ENCODE measurements at places on chromosomes 13 and 19.
A peak's percentile ranks its signal among the peaks of the same experiment; 100 is the strongest.

GRCh38 chr13:46489586-46490023 is 63.4 kb upstream of the LRCH1 start:
- no peak for DNase-seq

GRCh38 chr19:35645680-35646511 is 2.2 kb upstream of the COX6B1 start:
- no peak for DNase-seq

- no peak for DNase-seq
Measured at GRCh38 chr13:48808683-48809082, 155.0 kb downstream of the CYSLTR2 start.

DNA sequence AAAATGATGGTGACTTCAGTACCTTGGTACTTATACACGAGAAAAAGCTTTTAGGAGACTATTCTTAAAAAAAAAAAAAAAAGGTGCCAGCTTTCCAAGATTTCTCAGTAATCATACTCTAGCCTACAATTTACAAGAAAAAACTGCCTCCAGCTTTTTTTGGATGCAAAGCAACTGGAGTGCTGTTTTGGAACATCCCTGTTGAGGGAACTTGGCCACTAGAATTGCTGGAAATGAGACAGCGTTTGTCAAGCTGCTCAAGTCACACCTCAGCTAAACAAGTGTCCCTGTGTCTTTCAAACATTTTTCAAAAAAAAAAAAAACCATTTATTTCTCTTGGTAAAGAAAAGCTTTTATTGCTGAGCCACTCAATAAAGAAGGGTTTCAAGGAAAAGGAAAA is 413.1 kb upstream of the ARGLU1 start:
- DNase-seq = no peak

DNA sequence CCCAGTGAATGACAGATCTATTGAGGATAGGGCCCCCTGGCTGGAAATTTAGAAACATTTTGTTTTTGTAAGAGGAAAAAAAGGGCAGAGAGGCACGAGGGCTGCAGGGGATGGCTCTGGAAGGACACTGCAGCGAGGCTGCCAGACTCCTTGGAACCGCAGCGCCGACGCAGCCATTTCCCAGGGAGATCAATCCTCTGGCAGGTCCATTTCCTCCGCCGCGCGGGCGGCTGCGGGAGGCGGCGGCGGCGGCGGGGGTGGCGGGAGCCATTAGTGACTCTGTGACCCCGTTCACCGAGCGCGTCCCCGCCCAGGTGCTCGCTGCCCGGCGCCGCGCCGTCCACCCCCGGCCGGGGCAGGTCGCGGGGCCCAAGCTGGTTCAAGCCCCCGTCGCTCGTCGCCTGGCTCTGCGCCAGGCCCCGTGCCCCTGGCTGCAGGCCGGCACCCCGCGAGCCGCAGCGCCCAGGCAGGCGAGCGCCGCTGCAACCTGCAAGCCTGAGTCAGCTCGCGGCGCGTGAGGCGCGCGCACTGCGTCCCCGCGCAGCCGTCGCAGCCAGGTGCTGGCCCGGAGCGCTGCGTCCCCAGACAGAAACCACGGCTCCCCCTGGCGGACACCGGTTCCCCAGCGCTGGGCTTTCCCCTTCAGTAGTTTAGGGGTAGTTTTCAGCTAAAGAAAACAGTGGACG is 192.6 kb downstream of the KATNAL1 start:
- peak; percentile 90 for DNase-seq

DNA sequence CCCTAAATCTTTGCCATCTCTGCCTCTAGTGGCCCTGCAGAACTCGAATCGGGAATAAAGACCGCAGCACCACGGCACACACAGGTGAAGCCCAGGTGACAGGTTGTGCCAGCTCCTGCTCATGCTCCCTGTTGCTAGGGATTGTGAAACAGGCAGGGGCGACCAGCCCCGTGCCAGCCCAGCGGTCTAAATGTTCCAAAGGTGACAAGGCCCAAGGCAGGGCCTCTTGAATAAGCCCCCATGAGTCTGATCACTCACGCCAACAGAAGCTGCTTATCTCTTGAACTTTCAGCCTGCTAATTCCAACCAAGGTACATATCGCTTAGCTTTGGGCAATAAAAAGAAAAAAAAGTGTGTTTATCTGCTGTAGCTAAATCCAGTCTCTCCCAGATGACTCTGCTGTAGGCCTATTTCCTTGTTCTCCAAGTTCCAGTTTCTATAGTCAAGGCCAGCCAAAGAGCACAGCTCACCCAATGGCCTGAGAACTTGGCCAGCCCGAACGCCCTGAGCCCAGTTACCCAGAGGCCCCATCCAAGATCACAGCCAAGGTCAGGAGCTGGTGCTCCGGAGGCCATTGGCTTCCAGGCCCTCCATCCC is 191.1 kb upstream of the GPR12 start:
- no peak for DNase-seq

GRCh38 chr19:16619457-16619856 is 8.5 kb downstream of the MED26 start:
- no peak for DNase-seq

DNA sequence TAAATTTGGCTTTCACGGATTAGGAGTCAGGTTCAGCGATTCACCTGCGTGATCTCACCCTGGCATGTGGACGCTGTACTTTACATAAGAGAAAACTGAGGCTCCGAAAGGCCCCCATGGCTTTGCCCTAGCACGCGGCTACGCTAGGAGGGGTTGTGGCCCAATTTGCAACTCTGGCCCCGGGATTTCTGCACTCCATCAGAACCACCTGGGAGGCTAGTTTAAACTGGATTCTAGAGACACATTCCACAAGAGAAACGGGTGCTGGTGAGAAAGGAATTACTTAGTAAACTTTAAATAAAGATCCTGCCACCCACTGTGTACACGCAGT is 6.2 kb downstream of the BCL3 start:
- no peak for DNase-seq

- no peak for DNase-seq
Measured at GRCh38 chr13:69589531-69590235, 517.9 kb upstream of the ATXN8OS start.

GRCh38 chr13:40784540-40784939 is 4.9 kb upstream of the SLC25A15 start:
- DNase-seq = no peak

- no peak for DNase-seq
Measured at GRCh38 chr19:31436121-31436776, 87.0 kb upstream of the TSHZ3 start.

- no peak for DNase-seq
Measured at GRCh38 chr13:81596224-81596753, 1255.4 kb upstream of the SPRY2 start.

GRCh38 chr13:34422956-34423355 is 519.1 kb upstream of the NBEA start:
- no peak for DNase-seq

GRCh38 chr13:44312834-44313551 is 60.6 kb upstream of the SERP2 start:
- DNase-seq = no peak

- DNase-seq = peak; percentile 73
Measured at GRCh38 chr19:54158812-54159351, 639 bp downstream of the LENG1 start.

- no peak for DNase-seq
Measured at GRCh38 chr13:70191034-70191433, 82.8 kb upstream of the KLHL1 start.

- no peak for DNase-seq
Measured at GRCh38 chr13:110001670-110002275, 215.4 kb upstream of the IRS2 start.

GRCh38 chr13:60869225-60869624 is 472.2 kb downstream of the TDRD3 start:
- no peak for DNase-seq

- DNase-seq = no peak
Measured at GRCh38 chr13:84430446-84430845, 548.2 kb upstream of the SLITRK1 start.

GRCh38 chr13:47837104-47837880 is 163.8 kb downstream of the SUCLA2 start:
- DNase-seq = no peak

- DNase-seq = no peak
Measured at GRCh38 chr13:39257642-39258041, 219.4 kb downstream of the NHLRC3 start.

DNA sequence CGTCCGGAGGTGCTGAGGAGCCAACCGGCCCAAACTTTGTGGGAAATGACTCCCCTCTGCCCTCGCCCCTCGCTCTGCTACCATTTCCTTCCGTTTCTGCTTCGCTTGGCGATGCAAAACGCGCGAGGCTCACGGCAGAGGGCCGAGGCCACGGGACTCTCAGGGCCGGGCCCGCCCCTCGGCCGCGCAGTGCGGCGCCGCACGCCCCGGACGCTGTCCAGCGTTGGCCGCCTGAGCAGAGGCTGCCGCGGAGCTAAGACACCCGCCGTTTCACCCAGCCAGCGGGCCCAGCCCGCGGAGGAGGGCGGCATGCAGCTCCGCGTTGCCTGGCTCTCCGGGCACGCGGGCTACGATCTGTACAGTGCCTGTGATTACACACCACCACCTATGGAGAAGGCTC is 2.1 kb upstream of the ZNF578 start:
- DNase-seq = no peak

GRCh38 chr13:105638426-105638825 is 897.0 kb downstream of the EFNB2 start:
- no peak for DNase-seq

DNA sequence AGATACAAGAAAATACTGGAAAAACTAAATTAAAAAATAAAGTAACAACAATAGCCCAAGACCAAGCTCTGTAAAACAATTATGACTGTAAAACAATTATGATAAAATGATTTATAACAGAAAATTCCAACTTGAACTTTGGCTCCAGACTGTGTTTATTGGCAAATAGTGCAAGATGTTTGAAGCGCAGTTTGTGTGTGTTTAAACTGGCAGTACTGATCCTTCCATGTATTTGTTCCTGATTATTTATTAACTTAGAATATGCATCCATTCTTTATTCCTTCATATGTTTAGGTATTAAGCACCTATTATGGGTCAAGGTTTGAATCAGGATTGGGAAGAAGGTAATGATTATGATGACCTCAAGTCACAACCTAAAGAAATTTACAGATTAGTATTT is 37.8 kb downstream of the ZNF582 start:
- no peak for DNase-seq

- DNase-seq = no peak
Measured at GRCh38 chr19:47107202-47107952, 6.2 kb downstream of the ZC3H4 start.

GRCh38 chr19:30682146-30682998 is 310.2 kb downstream of the ZNF536 start:
- no peak for DNase-seq

- peak; percentile 39 for DNase-seq
Measured at GRCh38 chr13:40485611-40486517, 180.6 kb downstream of the FOXO1 start.

DNA sequence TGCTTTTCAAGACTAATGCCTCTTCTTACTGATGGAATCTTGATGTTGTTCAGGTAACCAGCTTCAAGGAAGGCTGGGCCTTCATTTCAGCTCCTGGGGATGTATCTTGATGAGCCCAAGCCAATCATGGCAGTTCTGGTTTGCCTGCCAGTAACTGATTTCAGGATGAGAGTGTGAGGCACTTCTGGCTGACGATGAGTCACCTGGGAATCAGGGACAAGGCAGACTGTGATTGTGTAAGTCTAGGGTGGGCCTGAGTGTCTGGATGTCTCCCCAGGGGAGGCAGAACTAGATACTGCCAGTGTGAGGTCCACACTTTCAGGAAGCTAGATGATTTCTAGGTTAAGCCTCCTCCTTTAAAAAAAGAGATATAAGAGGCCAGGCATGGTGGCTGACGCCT is 77.3 kb upstream of the KL start:
- DNase-seq = no peak

DNA sequence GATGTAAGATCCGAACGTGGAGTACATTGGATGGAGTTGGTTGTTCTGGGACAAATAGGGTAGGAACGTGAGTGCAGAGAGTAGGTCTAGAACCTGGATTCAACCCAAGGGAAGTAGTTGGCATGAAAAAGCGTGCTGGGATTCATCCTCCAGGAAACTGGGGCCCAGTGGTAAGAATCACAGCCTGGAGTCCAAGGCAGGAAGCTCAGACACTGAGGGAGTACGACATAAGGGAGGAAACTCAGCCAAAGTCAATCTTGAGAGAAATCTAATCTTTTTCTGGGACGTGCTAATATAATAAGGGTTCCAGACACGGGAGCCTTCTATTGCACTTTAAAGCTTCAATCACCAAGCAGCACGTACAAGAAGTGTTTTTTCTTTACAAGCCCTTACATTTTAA is 46.4 kb downstream of the DLEU7 start:
- DNase-seq = no peak

- DNase-seq = no peak
Measured at GRCh38 chr19:37983153-37983552, 76.1 kb downstream of the SIPA1L3 start.

Measured in GM13977 (cell line).